ENCODE measurements at places on chromosomes 3 and 15. TPM values are rescaled to one million over a fixed set of nuclear protein-coding genes. Genes with fewer than 3 reads are reported as not detected.
A peak's percentile ranks its signal among the peaks of the same experiment; 100 is the strongest.

GRCh38 chr3:43353923-43354670, 67.8 kb downstream of the SNRK start:
- no peak overlapping the region for H3K4me3 ChIP-seq
- no peaks in the 10 kb centered on the region for H3K4me1 ChIP-seq
- peaks cover 31% of the 10 kb centered on the region for H3K36me3 ChIP-seq
- no peaks in the 10 kb centered on the region for H3K27me3 ChIP-seq
- H3K27ac ChIP-seq: no peak overlapping the region
- no peak for DNase-seq

DNA sequence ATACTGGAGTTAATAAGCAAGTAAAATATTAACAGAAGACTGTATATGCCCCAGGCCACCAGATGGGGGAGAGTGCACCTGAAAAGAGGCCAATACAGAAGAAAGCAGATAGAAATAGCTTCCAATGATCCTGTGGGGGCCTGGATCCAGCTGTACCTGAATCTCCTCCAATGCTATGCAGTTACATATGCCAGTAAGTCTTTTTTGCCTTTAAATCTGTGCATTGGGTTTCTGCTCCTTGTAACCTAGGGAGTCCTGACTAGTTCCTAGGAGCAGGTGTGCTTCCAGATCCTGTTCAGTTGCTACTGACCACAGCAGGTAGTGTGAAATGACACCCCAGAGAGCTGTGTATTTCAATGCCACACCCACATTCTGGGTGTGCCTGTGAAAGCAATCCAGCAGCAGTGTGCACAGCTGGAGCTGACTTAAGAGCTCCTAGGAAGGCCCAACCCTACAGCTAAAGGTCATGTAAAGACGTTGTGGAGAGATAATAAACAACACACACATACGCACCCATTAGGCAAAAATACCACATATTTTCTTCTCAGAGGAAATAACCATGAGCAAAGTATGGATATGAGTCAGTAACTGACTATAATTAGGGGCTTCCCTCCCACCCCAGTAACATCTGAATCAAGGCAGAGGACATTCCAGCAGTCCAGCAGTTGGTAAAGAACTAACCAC, 62.2 kb upstream of the AKAP13 start:
- H3K36me3 ChIP-seq: no peaks in the 10 kb centered on the region
- H3K4me3 ChIP-seq: peak overlapping the region; percentile 9
- H3K4me1 ChIP-seq: peaks cover 32% of the 10 kb centered on the region
- no peaks in the 10 kb centered on the region for H3K27me3 ChIP-seq
- H3K27ac ChIP-seq: peak overlapping the region; percentile 77

GRCh38 chr3:46628901-46629369, 16.6 kb downstream of the FAM240A start:
- no peak for DNase-seq
- H3K4me3 ChIP-seq: no peak overlapping the region
- H3K4me1 ChIP-seq: peaks cover 15% of the 10 kb centered on the region

DNA sequence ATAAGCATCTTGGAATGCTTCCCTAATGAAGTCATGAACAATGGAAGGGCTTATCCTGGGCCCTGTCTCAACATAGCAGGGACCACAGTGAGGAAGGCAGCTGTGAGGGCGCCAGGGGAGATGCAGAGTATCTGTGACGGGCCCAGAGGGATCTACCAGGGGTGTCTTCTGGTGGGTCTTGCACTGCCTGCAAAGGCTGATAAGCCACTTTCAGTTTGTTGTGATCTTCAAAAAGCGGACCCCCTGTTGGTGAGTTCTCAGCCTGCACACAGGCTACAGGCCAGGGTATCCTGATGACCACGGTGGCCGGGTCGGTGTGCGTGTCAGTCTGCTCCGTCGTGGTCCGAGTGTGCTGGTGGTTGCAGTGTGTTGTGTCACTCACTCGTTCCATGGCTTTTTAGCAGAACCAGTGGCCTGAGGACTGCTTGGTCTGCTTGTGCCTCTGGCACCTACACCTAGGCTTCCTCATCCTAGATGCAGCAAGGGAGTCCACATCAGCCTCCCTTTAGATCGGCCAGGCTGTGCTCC, 46.8 kb downstream of the CHDH start:
- H3K27me3 ChIP-seq: no peaks in the 10 kb centered on the region
- no peaks in the 10 kb centered on the region for H3K4me1 ChIP-seq
- H3K36me3 ChIP-seq: no peaks in the 10 kb centered on the region
- DNase-seq: no peak
- no peak overlapping the region for H3K27ac ChIP-seq

DNA sequence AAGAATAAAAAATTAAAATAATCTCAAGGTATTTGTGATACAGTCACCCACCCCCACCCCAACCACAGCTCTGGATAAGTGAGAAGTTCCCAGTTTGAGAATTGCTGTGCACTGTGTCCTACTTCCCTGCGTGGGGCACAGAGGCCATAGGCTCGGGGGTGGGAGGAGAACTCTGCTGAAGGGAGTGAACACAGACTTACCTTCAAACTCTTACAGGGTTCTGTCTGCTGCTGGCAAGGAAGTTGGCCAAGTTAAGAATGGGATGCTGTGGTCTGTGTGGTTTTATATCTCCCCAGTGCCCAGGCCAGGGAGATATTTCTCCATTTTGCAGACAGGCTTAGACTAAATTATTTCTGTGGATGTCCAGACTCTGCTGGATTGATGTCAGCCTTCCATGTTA, 37.6 kb downstream of the SPTSSB start:
- H3K27ac ChIP-seq: no peak overlapping the region
- H3K27me3 ChIP-seq: no peaks in the 10 kb centered on the region
- no peaks in the 10 kb centered on the region for H3K4me1 ChIP-seq
- no peak overlapping the region for H3K4me3 ChIP-seq

- H3K36me3 ChIP-seq: no peaks in the 10 kb centered on the region
- peaks cover 54% of the 10 kb centered on the region for H3K4me1 ChIP-seq
- peak overlapping the region; percentile 62 for H3K27ac ChIP-seq
- no peaks in the 10 kb centered on the region for H3K27me3 ChIP-seq
These were observed 198.5 kb downstream of the FOXP1 start for GRCh38 chr3:71384837-71385716.

- H3K4me3 ChIP-seq: no peak overlapping the region
- no peaks in the 10 kb centered on the region for H3K4me1 ChIP-seq
- H3K27me3 ChIP-seq: peaks cover 24% of the 10 kb centered on the region
- no peaks in the 10 kb centered on the region for H3K36me3 ChIP-seq
- H3K27ac ChIP-seq: no peak overlapping the region
These were observed 8.9 kb upstream of the SEMA5B start for GRCh38 chr3:123036352-123037014.

- no peaks in the 10 kb centered on the region for H3K4me1 ChIP-seq
- H3K4me3 ChIP-seq: no peak overlapping the region
- no peaks in the 10 kb centered on the region for H3K27me3 ChIP-seq
- H3K36me3 ChIP-seq: no peaks in the 10 kb centered on the region
- no peak overlapping the region for H3K27ac ChIP-seq
These were observed 93.8 kb upstream of the UNC13C start for GRCh38 chr15:53884441-53884840.

The SLC9C1 gene
- total RNA-seq: not detected

The SGO1 gene
- total RNA-seq: 2.1 TPM

Measured in CD4-positive, CD25-positive, alpha-beta regulatory T cell (primary cell).